ENCODE measurements at places on chromosomes 6 and 20. TPM values are rescaled to one million over a fixed set of nuclear protein-coding genes. Genes with fewer than 3 reads are reported as not detected.

DNA sequence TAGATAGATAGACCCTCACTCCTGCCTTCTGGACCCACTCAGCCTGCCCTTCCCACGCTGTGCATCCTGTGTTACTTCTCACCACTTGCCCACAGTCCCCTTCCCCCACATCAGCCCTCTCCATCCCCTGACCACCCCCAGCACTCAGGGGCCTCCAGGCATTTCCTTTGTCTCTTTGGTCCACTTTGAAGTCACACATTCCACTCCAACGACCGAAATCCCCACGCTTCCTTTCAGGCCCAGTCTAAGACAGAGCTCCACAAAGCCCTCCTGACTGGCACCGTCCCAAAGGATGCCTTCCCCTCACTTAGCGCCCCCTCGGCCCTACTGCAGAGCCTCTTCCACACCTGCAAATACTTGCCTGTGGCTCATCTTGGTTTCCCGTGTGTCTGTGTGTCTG is 83.8 kb downstream of the FOXF2 start:
- no peak for DNase-seq

GRCh38 chr20:45796337-45797065 is 4.7 kb downstream of the DNTTIP1 start:
- DNase-seq, result no peak

RSPH3 gene
- 10.5 TPM for total RNA-seq

ZC3H12D gene
- 0.48 TPM for total RNA-seq

CEP250 gene
- total RNA-seq, result 17.9 TPM

MPIG6B gene
- 0.37 TPM for total RNA-seq

ECT2L gene
- 0.43 TPM for total RNA-seq

DNA sequence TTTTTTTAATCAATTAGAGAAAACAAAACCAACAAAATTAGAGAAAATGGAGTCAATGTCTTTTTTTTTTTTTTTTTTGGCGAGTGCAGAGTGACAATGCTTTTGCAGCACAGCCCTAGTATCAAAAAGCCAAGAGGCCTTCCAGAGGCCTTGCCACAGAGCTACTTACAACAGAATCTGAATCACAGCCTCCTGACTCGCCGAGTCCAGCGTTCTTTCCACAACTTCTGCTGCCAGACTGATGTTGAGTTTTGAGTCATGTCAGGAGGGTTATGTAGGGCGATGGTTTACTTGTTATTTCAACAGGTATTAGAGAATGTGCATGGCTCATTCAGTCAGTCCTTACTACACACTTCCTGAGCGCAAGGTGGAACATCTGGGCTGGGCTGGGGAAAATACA is 88.6 kb downstream of the FNDC1 start:
- DNase-seq, result no peak

- DNase-seq, result no peak
Observed at GRCh38 chr20:3505148-3505547, 34.3 kb downstream of the ATRN start.

GRCh38 chr20:59560588-59561227 is 43.6 kb upstream of the PHACTR3 start:
- DNase-seq, result no peak

- DNase-seq, result no peak
Observed at GRCh38 chr6:40517654-40518053, 69.5 kb downstream of the LRFN2 start.

DNA sequence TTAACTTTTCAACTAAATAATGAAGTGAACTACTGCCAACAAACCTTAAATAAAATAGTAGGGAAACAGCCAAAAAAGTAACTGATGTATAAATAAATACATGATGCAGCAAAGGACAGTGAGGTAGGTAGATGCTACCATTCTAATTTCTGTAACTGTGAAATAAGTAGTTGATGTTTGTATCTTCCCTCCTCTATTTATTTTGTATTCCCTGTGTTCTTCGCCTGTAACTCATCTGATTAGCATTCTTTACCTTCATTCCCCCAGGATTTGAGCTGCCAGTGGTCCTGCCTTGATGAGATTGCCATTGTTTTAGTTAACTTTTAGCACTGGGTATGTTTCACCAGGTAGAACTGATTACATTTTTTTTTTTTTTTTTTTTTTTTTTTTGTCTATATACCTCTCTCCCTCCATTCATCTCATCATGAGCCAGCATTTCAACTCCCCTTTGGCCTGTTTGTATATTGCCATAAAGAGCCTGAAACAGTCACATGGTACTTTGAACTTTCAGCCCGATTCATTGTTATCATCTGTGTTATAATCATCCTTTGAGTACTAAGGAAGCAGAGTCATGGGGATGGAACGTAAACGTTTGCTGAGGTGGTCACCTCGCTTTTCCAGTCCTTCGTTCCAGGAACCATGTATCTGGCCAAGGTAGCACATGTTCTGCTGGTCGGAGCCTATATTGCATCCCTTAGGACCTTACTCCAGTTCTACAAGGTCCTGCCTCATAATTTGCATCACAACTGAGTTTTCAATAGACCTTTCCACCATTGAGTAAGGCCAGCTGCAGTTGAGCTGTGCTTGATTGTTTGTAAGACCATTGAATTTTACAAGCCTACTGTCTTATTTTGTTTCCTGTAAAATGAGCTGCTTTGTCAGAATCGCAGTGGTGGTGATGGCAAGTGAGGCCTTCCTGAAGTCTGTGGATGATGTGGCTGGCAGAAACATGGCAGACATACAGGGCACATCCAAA is 107.6 kb downstream of the JAG1 start:
- DNase-seq, result no peak

- DNase-seq, result peak; percentile 72
Observed at GRCh38 chr20:561437-562231, 18.0 kb upstream of the CSNK2A1 start.

PDYN gene
- total RNA-seq, result not detected

DNA sequence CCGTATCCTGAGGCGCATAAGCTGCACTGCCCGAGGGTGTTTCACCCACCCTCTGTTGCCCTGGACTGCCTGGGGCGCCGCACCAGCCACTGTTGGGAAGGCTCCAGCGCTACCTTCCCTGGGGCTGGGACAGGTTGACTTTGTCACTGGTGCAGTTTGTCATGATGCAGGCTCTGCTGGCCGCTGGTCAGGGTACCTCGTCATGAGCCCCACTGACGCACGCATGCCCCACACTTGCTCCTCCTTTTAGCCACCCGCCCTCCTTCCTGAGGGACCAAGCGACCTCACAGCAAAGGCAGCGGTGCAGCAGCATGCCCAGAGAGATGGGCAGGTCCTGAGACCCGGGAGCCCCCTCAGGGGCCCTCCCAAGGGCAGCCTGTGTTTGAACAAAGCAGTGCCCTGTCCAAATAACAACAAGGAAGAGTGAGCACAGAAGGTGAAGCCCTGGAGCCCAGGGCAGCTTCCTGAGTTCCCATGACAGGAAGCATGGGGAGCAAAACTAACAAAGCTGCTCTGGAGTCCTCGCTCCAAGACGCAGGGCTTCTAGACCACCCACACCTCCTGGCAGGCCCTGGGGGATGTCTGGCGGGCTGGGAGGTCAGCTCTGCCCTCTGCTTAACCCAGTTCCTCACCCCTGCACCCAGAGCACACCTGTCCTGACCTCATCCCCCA is 50.1 kb upstream of the SMOC2 start:
- no peak for DNase-seq

DNA sequence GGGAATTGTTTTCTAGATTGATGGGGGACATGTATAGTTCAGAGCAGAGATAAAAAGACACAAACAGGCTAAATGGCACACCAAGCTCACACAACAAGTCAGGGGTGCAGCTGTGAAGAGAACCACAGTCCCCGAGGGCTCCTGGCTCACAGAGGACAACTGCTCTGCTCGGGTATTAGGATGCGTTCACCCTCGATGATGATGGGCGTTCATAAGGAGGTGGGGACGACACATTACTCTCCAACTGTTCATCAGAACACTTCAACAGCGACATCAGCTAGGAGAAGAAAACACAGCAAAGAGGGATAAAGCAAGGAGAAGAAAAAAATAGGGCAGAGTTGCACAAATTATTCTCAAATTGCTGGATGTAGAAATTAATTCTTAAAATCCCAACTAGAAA is 174.8 kb upstream of the RREB1 start:
- DNase-seq, result no peak

- no peak for DNase-seq
Observed at GRCh38 chr6:159871241-159871640, 19.5 kb upstream of the MAS1 start.

DNA sequence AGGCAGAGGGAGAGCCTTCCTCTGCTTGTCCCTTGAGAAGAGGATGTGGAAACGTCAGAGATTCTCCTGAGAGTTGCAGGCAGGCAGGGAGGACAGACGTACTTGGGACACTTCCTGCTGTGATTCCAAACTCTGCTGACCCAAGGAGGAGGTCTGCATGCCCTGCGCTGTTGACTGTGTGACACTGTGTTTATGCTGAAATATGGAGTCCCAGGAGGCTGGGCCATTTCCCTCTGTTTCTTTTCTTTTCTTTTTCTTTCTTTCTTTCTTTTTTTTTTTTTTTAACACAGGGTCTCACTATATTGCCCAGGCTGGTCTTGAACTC is 63.5 kb upstream of the BHLHE23 start:
- peak; percentile 5 for DNase-seq

SIGLEC1 gene
- 12.3 TPM for total RNA-seq

DAAM2 gene
- total RNA-seq, result 10.7 TPM

- DNase-seq, result no peak
Observed at GRCh38 chr6:34890533-34890925, 1.5 kb downstream of the ANKS1A start.

LSM14B gene
- total RNA-seq, result 40.5 TPM

STMND1 gene
- not detected for total RNA-seq

DNA sequence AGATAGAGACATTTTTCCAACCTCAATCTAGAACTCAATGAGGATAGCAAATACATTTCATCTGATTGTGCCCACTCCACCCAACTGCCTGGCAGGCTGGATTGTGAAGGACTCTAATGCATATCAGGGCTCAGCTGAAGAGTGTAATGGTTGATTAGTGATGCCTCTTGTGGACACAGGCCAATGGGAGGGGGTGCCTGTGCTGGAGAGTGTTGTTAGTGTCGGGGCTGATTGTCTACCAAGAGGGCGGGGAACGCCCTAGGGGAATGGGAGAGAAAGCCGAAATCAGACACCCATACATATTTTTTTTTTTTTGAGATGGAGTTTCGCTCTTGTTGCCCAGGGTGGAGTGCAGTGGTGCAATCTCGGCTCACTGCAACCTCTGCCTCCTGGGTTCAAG is 103.7 kb upstream of the SALL4 start:
- no peak for DNase-seq

DNA sequence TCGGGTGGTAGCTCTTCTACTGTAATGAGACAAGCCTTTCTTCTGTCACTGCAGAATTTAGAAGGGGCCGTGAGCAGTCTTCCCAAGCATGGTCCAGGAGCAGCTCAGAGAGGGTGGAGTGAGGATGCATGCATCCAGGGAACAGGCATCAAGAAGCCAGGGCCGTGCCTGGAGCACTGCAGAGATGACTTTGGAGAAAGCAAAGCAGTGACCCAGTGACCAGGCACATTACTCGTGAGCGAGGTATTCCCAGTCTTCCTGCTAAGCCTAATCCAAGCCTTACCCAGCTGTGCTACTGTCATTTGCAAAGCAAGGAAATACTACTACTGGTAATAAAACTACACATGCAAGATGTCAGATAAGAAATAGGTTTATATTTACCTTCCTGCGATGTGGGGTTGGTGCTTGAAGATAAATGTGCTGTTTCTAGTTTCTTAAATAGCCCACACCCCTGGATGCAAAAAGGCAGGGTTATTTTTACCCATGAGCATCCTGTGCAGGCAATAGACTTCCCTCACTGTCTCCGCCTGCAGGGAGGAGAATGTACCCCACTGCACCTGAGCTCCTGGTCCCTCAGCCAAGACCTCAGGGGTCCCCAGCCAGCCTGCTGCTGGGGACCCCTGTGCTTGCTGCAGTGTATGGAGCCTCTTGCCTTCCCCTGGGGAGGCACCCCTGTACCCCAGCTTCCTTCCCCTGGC is 62.9 kb downstream of the SSR1 start:
- DNase-seq, result no peak

GRCh38 chr20:1669304-1669703 is 11.7 kb upstream of the SIRPG start:
- no peak for DNase-seq

All from right cardiac atrium (tissue), 5 donors.